Activated CD8-positive, alpha-beta memory T cell treated with anti-CD3 and anti-CD28 coated beads, Interleukin-2, amount 50 U/mL, for 4 hours (primary cell): ENCODE measurements at places on chromosomes 7 and 10.

GRCh38 chr10:20256969-20257368 lies 440.7 kb downstream of the PLXDC2 start:
- no peak for DNase-seq

- peak; percentile 80 for DNase-seq
These were observed 21.4 kb downstream of the GPR146 start for GRCh38 chr7:1065585-1066241.

DNA sequence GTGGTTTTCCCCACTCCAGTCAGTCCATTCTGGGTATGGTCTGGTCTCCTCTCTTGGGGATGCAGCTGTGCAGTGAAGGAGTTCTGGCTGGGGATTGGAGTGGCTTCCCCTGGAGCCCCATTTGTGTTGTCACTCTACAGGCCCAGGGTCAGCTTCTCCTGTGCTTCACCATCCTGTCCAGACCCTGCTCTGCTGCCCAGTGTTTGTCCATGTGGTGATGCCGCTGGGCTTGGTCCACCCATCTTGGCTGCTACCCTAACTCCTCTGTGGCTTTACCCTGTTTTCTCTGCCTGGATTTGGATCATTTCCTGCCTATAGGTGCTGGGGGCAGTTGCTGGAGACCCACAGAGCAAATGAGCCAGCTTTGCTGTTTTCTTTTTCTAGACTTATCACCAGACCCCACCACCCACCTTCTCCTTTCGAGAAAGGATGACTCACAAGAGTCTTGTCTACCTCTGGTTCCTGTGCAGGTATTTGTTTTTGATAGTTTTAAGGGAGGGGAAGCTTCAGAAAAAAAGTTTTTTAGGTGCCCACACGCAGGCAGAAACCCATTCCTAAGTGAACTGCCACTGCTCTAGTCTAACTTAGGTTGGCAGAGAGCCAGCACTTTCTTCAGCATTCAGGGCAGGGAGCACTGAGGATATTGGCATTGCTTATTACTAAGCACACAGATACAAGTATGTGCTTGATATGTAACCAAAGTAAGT lies 8.5 kb downstream of the ZDHHC16 start:
- peak; percentile 38 for DNase-seq

DNA sequence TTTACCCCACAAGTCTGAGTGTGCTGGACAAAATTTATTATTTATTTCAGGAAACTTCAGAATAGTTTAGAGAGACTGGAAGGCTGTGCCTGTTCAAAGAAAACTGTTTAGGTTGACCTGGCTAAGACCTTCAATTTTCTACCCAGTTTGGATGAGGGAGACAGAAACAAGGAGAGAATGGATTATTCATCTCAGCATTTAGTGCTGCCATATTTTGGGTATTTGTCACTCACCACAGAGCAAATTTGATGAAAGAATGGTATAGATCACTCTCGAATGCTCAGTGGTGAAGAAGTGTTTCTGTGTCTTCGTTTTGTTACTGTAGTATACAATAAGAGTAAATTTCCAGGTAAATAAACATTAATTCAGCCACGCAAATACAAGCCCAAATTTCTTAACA lies 71.8 kb downstream of the SEMA3C start:
- DNase-seq, result no peak

GRCh38 chr7:108063520-108063933 lies 60.6 kb upstream of the LAMB1 start:
- no peak for DNase-seq

DNA sequence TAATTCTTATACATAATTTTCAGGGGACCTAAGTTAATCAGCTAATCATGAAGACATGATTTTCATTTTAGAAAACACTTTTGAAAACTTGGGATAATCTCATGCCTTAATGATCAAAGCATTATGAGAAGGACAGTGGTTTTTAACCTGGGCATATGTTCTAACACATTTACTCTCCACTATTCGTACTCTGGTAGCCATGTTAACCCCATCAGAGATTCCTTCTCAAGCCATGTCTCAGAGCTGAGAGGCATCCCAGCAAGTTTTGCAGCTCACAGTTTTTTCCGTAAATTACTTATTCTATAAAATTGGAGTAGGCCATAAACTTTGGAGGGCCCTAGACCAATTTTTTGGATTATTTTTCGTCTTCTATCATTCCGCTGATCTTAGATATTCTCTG lies 15.7 kb downstream of the AKR1C1 start:
- DNase-seq, result no peak
